ENCODE measurements at places on chromosomes 2 and 18.
A peak's percentile ranks its signal among the peaks of the same experiment; 100 is the strongest.

- DNase-seq: no peak
Observed at GRCh38 chr18:31610286-31611205, 18.9 kb downstream of the TTR start.

GRCh38 chr2:101442042-101442666, 32.8 kb downstream of the RFX8 start:
- DNase-seq: no peak

DNA sequence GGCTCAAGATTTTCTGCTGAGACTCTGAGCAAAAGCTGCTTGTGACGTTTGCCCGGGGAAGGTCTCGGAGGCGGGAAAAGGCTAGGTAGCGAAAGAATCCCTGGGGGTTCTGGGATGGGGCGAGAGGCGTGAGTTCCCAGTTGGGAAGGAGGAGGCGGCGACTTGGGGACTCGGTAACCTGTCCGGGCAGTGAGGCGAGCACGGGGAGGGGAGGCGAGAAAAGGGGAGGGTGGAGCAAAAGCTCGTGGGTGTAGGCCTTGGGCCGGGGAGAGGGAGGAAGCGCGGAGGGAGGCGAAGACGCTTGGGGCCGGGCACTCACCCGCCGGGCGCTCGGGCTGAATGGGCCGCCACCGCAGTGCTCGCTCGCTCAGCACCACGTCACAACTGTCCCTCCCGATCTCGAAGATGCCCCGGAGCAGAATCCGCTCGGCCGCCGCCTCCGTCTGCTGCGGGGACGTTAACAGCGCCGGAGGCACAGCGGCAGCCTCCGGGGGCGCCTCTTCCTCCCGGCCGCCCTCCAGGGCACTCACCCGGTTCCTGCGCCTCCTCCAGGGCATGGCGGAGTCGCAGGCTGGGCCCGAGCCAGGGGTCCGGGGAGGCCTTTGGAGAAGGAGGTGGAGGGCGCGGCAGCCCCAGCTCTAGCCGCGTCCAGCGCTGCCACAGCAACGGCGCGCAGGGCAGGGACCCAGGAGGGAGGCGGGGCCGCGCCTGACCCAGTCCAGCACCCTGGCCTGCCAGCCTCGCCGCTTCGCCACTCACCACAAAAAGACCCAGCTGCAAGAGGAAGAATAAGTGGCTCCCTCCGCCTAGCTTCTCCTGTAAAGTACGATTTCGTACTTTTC, at the start of gene CERKL:
Gene CERKL, minus strand, starts transcription at position 656 of the 842 bp plus-strand sequence. Its CDS starts 99 bp downstream, at position 557.
- no peak for DNase-seq

- DNase-seq: no peak
Observed at GRCh38 chr2:65165558-65165957, 35.7 kb upstream of the RAB1A start.

GRCh38 chr18:3612315-3612714, 162.3 kb downstream of the TGIF1 start:
- no peak for DNase-seq

DNA sequence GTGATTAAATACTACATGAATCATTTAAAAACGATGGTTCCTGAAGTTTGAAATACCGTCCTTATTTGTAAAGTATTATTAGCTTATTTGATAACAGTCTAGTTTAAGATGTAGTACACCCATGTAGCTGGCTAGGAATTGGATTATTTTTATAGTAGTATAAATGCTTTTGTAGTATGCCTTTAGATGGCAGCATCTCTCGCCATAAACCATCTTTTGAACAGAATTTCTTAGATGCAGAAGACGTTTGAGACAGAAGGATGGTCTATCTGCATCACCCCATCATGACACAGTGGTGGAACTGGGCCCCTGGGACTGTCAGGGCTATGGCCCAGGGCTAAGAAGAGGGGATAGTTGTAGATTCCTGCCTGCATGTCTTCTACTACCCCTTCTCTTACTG, 152.7 kb downstream of the WDSUB1 start:
- no peak for DNase-seq

- no peak for DNase-seq
Observed at GRCh38 chr2:129755786-129756185, 223.7 kb upstream of the RAB6C start.

DNA sequence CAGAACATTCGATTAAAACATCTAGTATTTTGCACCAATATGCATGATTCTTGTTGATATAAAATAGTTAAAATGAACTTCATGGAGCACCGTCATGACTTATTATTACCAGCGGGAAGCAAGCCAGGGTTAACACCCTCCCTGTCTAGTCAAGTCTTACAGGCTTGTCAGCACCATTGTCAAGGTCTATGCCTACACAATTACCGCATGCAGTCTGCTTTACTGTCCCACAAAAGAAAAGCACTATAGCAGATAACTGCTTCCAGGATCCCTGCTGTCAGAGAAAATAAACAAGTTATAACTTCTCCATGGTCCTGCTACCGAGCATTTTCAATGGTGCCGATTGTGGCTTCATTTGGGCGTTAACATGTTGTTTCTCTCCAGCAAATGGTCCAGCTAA, 968.0 kb upstream of the FAM98A start:
- no peak for DNase-seq

DNA sequence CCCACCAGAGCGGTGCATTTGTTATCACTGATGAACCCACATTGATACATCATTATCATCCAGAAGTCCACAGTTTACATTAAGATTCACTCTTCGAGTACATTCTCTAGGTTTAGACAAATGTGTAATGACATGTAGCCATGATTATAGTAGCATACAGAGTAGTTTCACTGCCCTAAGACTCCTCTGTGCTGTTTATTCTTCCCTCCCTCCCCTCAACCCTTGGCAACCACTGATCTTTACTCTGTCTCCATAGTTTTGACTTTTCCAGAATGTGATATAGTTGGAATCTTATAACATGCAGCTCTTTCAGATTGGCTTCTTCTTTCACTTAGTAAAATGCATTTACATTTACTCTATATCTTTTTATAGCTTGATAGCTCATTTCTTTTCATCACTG, 31.2 kb upstream of the GREB1L start:
- DNase-seq: no peak

DNA sequence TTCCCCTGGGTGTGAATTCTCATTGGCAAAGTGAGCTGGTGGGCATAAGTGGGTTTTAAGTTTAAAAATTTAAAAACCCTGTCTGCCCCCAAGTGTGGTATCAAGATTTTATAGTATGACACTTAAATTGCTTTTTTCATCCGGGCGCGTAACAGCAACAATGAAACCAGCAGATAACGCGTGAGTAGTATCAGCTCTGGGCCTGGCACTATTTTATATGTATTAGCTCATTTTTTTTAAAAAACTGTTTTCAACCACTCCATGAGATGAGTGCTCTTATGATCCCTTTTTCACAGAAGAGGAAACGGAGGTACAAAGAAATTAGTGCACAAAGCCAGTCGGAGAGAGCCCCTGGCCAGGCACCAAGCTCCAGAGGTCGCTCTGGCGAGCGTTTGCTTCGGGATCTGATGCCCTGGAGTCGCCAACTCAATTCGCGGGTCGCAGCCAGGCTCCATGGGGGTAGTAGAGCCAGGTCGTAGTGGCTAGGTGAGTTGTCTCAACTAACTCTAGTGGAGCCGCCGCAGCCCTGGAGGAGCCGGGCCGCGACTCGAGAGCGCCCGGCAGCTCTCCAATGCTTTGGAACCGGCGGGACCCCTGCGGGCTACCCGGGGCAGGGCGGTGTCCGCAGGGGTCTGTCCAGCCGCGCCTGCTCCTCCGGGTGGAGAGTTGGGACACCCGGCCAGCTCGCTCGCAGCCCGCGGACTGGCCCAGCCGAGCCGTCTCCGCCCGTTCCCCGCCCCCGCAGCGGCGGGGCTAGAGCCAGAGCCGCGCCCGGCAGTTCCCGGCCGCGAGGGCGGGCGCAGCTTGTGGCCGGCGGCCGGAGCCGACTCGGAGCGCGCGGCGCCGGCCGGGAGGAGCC, at the start of gene IL1R1:
Gene IL1R1, plus strand, starts transcription at position 777 of the 859 bp plus-strand sequence. CDS start 14,979 bp downstream, outside the sequence.
- DNase-seq: peak; percentile 70

- no peak for DNase-seq
Observed at GRCh38 chr2:96138179-96139145, at the start of gene ASTL. TSS of gene ASTL (minus strand) at chr2:96138502. CDS start at chr2:96138436, 66 bp downstream.

- DNase-seq: no peak
Observed at GRCh38 chr2:172561270-172561669, 5.4 kb downstream of the PDK1 start.

GRCh38 chr18:45110577-45111501, 430.2 kb downstream of the SETBP1 start:
- DNase-seq: no peak

GRCh38 chr2:52765735-52766134, 1001.9 kb upstream of the CHAC2 start:
- DNase-seq: no peak

DNA sequence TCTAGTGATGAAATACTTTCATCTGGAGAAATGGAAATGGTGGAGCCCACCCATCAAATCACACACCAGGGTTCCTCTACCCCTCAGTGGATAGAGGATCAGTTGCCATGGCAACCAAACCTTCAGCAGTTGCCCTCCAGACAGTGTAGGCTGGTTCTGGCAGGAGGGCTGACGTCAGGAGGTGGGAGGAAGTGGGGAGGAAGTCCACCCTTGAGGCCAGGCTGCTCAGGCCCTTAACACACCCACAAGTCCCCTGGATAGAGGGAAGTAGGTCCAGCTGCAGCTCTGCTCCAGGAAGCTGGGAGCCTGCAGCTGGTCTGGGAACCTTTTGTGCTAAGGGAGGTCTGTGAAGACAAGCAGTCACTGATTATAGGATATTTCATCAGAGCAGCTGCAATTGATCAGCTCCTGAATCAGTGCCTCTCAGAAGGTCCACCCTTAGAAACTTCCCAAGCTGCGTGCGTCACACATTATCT, 186.6 kb downstream of the MTX2 start:
- peak; percentile 70 for DNase-seq

GRCh38 chr2:101692766-101693165, 4.7 kb upstream of the MAP4K4 start:
- DNase-seq: no peak

GRCh38 chr2:228697456-228697855, 516.0 kb upstream of the SPHKAP start:
- DNase-seq: no peak

DNA sequence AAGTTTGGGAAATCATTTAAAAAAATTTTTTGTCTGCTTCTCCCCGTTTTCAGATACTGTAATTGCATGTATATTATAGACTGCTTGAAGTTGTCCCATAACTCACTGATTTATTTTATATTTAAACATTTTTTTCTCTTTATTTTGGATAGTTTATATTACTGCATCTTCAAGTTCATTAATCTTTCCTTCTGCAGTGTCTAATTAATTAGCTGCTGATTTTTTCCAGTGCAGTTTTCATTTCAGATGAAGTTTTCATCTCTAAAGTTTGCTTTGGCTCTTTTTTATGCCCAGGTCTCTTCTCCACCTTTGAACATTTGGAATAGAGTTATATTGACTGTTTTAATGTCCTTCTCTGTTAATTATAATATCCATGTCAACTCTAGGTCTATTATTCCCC, 9.3 kb downstream of the CLIP4 start:
- DNase-seq: no peak

DNA sequence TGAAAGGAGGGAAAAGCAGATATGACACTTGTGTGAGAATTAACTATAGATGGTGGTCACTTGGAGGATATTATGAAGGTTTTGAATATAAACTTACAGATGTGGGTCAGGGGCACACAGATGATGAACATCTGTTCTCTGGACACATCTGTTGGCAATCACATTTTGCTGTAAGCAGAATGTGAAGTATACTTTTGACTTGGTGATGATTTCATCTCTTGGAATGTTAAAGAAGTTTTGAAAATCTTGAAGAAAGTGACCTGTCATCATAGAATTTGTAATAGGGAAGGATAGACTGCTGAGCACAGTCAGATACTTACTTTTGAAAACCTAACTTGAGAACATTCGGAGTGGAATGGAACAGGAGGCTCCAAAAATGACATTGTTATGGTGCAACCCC, 40.2 kb downstream of the PIKFYVE start:
- DNase-seq: peak; percentile 5

GRCh38 chr18:12883372-12883683, 709 bp downstream of the PTPN2 start:
- no peak for DNase-seq

- no peak for DNase-seq
Observed at GRCh38 chr2:207805566-207806226, 36.0 kb upstream of the FZD5 start.

- no peak for DNase-seq
Observed at GRCh38 chr2:29723255-29724001, 198.0 kb downstream of the ALK start.

DNA sequence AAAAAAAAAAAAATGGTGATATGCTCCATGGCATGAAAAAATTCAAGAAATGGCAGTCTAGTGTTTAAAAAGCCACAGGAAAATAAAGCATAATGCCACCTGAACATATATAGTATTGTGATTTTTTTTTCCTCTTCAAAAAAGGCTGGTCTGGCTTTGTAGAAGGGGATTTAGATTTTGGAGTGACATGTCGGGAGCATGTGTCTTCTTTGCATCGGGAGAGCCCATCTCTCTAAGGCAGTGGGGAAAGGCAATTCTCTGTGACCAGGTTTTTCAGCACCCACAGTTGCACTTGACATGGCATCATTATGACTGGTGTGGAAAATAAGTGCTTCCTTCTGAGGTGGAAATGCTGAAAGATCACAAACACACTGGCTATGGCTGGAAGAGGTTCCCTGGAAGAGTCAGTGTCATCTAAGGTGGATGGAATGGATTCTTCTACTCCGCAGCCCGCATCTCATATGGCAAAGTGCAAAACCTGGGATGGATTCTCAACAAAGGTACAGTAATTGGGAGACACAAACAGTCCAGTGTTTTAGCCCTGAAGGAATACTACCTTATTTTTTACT, 172.5 kb downstream of the AGAP1 start:
- peak; percentile 44 for DNase-seq

DNA sequence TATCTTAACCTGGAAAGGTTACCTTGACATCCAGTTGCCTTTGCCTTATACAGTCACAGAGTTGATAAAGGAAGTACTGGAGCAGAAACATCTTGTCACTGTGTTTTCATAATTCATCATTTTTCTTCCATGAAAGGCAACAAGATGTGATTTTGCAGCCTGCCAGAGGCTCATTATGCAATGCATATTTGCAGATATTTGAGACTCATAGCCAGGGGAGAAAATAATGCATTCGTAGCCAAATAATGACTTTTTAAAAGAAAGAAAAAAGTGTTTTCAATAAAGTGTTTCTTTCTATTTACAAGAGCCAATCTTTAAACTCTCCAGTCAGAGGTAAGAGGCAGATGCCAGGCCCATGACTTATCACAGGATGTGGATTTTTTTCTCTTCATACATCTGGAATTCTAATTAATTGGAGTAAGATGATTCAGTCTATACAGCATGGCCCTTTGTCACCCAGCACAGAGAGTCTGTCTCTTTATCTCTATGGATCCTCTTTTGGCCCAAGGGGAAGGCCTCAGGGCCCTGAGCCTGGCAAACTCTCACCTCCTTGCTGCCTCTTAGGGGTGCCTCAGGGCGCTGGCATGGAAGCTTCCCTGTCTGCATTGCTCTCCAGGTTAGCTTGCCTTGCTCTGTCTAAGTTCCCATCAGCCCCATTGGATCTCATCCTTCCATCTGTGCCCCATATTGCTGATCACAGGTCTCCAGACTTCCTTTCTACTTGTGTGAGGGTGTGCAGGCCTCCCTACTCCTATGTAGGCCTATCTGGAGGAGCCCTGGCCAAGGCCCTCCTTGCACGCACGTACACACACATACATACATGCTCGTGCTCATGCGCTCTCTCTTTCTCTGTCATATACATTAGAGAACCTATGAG, 247.7 kb downstream of the TPGS2 start:
- peak; percentile 75 for DNase-seq

GRCh38 chr2:15271276-15271675, 289.9 kb downstream of the NBAS start:
- no peak for DNase-seq
